ENCODE measurements at places on chromosomes 12 and 14.
A peak's percentile ranks its signal among the peaks of the same experiment; 100 is the strongest.

DNA sequence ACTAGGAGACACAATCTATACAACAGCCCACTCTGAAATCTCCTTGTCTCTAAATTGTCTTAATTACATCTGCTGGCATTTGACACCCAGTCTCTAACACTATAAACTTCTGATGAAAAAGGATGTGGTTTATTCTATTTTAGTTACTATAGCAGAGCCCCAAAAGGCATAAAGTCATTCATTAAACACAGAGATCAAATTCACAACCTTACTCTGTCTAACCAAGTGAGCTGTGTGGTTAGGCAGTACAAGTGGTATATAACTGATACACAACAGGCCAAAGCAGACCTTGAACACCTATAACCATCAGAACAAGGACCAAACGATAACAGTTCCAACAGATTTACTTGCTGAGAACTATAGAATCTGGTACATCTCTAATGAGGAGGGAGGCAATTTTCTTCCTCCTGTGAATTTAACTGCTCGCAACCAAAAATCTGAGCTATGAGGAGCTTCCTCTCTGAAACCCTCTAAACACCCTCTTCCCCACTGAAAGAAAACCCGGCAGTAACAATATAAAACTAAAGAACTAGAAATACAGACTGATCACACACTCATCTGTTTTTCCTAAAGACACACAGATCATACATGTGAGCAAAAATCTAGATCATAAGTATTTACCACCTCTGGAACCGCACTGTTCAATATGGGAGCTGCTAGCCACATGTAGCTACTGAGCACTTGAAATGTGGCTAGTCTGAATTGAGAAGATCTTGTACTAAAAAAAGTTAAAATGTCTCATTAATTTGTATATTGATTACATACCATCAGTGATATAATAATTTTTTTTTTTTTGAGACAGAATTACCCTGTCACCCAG, 17.7 kb downstream of the SPPL3 start:
- DNase-seq: no peak

DNA sequence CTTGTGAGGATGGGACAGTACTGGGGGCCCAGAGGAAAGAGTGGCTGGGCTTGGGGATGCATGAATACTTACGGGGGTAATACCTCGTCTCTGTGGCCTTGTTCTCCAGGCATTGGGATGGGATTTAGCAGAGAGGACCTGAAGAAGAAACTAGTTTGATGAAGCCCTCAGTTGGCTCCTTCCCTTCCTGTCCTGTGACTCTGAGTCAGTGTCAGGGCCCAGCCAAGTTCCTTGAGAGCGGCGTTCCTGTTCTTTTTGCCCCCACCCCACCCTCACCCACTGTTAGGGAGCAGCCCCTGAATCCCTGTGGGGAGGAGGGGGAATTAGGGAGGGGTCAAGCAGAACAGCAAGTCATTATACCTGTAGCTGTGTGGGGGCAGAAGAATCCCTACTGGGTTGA, 5.2 kb upstream of the LRP1-AS start:
- peak; percentile 68 for DNase-seq

- no peak for DNase-seq
Measured at GRCh38 chr14:97413966-97414717, 617.0 kb downstream of the VRK1 start.

DNA sequence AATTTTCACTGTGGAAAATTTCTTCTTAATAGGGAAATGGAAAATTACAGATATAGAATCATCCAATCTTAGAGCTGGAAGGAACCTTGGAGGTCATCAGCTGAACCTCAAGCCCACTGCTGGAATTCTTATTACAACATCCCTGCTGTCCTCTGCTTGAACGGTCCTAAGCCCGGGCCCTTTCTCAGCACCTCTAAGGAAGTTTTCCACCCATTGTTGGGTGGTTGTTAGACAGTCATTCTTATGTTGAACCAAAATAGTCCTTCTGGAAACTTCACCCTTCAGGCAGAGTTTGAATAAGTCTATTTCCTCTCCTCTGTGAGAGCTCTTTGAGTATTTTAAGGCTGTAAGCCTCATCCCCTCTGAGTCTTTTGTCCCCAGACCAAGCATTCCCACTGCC, 70.7 kb downstream of the ZFP36L1 start:
- no peak for DNase-seq

- DNase-seq: peak; percentile 77
Measured at GRCh38 chr14:94110552-94111181, at the start of gene IFI27. IFI27 (plus strand) TSS chr14:94110736.

GRCh38 chr12:7155471-7156034, 25.4 kb downstream of the CLSTN3 start:
- no peak for DNase-seq

DNA sequence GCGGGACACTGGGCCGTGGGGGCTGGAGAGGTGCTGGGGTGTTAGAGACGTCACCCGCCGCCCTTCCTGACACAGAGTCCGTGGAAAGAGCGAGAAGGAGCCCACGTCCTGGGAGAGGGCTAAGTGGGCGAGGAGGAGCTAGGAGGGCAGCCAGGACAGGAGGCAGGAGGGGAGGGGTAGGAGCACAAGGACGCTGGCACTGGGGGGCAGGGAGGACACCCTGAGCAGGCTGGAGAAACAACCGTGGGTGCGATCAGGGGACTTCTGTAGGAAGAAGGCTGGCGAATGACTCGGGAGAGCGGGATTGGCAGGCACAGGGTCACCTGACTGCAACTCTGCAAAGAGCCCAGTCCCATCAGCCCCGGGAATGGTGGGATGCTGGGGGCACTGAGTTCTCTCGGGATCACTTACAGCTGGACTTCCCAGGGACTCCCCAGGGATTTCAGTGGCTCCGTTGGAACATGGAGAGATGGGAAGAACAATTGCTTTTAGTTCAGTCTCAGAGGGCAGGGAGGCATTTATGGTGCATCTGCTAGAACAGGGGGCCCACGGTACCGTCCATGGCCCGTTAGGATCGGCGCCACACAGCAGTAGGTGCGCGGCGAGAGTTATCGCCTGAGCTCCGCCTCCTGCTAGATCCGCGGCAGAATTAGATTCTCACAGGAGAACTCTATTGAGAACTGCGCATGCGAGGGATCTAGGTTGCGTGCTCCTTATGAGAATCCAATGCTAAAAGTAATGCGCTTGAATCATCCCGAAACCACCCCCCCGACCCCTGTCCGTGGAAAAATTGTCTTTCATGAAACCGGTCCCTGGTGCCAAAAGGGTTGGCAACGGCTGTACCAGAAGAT, 24.3 kb downstream of the UBR7 start:
- peak; percentile 28 for DNase-seq

- no peak for DNase-seq
Measured at GRCh38 chr12:51160814-51161459, 12.0 kb downstream of the TFCP2 start.

DNA sequence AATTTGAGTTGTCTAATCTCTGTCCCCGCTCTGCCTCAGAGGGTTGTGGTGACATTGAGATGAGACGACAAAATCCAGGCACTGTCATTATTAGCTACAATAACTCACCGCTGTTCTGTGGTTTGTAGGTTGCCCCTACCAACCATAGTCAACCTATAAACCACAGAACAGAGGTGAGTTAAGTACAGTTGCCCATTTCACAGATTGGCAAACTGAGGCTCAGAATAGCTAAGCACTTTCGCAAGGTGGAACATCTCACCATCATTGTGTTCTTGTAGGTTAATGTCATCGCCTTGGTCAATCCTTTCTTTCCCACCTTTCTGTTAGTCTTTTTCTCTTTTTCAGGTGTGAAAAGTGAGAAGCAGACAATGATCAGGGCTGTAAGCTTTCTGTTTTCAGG, 63.4 kb upstream of the LHX5 start:
- DNase-seq: no peak

DNA sequence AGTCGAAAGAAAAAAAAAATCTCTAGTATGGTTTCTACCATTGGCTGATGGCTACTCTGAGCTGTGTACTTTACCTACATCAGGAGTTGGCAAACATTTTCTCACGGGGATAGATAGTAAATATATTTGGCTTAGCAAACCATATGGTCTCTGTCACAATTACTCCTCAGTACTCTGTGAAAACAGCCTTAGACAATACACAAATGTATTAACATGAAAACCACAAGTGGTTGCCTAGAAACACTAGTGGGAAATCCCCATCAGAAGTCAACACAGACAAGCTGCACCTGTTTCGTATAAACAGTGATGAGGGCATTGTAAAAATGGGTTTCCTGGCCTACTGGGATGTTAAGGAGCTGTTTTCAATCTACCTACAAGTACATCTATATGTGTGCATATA, 84.6 kb upstream of the NAV3 start:
- DNase-seq: no peak

GRCh38 chr14:82414853-82415539, 881.3 kb upstream of the SEL1L start:
- DNase-seq: no peak

- no peak for DNase-seq
Measured at GRCh38 chr12:38456537-38457120, 140.1 kb downstream of the ALG10B start.

- peak; percentile 60 for DNase-seq
Measured at GRCh38 chr12:10364815-10365622, 24.8 kb downstream of the KLRK1 start.

DNA sequence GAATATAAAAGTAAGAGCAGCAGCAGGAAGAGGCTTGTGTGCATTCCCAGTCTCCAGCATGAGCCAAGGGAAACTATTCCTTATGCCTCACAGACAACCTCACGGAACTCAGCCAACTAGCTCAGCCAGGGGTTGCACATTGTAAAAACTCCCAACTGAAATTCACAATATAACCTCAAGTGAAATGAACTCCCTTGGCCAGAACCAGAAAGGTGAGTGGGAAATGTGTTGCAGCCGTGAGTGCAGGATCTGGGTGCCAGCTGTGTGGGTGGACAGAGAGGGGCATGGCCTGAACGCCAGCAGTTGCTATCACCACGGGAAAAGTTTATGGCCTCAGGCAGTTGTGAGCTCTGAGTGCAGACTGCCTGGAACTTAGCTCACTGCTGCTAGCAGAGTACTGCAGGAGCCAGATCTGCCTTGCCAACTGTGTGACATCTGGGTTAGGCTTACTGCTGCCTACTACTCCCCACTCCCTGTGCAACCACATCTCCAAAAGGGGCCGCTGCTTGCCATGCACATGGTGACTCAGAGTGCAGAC, 2.3 kb upstream of the CLEC1A start:
- DNase-seq: peak; percentile 27

DNA sequence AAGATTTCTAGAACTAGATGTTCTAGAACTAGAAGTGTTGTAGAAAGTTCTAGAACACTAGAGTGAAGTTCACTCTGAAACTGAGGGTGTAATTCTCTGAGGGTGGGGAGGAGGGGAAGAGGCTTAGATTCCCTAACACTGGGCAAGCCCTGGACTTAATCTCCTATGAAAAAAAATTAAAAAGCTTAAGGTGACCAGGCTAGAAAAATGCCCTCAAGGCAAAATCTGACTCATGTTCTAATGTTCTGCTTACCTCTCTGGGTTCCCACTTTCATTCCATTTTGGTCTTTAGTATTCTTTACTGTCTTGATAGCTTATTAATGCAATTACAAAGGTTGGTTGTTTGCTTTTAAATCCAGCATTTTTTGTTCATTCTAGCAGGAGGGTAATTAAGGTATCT, 101.5 kb downstream of the KICS2 start:
- DNase-seq: no peak

DNA sequence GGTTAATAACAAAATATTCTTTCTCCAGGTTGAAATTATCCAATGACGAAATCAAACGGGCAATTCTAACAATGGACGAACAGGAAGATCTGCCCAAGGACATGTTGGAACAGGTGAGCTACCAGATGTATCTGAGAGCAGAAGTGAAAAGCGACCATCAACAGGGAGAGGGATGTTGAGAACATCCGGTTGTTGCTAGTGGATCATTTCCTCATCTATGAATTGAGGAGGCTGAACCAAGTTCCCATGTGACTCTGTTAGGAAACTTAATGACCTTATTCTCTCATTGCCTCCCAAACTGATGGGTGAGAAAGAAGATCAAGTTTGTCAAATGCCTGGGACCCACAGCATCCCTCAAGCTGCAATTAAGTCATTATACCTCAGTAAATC, 117.7 kb downstream of the GPR135 start:
- DNase-seq: no peak

DNA sequence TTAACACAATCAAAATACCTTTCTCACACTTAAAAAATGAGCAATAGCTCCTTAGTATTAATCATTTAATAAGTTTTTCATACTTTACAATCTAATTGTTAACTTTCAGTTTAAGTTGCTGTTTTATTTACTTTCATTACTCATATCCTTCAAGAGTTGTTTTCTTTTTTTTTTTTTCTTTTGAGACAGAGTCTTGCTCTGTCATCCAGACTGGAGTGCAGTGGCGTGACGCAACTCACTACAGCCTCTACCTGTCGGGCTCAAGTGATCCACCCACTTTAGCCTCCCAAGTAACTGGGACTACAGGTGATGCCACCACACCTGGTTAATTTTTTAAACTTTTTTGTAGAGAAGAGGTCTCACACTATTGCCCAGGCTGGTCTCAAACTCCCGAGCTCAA, 16.1 kb downstream of the ZBTB1 start:
- no peak for DNase-seq

DNA sequence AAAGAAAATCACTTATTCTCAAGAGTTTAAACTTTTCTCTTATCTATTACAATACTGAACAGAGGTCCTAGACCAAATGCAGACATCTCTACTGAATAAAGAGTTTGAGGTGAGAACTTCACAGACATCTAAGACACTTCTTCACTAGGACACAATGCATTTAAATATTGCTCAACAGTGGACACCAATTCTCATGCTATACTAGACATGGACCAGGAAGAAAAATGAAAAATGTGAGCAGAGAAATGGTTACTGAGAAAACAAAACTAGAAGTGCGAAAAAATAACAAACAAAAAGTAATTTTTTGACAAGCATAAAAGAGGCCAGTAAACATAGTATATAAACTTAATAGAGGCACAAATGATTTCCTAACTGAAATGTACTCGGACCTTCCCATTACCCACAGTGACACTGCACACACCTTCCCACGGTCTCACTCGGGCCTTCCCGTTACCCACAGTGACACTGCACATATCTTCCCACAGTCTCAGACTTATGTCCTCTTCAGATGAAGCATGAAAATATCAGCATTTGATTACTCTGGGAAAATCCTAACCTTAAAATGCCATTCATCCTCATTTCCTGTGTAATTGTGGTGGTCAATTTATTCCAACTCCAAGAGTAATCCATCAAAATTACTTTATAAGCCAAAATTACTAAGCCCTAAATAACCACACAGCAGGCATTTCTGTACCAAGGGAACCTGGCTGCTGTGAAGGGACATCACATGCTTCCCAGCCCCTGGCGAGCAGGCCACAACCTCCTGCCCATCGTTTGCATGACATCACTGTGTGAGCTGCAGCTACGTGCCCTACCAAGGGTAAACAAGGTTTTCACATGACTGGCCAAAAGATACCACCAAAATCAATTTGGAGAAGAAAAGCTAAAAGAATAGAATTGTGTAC, 6.4 kb downstream of the SLC15A4 start:
- DNase-seq: peak; percentile 80

DNA sequence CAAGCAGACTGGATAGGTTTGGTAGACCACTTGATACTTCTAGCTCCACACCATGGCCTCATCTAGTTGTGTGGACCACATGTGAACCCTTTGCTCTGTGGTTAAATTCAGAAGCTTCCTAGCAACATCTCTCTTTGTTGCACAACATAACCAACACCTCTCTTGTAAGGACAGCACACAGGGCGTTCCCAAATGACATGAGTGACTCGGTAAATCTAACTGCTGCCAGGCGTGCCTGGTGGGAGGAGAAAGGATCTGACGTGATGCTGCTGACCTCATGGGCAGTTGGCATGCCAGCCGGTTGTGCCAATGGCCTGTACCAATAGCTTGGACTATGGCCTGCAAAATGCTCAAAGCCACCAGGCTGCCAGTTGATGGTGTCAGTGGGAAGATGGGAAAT, 93.8 kb downstream of the CPSF2 start:
- DNase-seq: no peak

GRCh38 chr14:34004881-34005280, 54.0 kb upstream of the EGLN3 start:
- no peak for DNase-seq

GRCh38 chr14:59188461-59189090, at the start of gene DAAM1:
DAAM1 (plus strand) TSS chr14:59188667; CDS start chr14:59263478, 74,811 bp downstream.
- DNase-seq: peak; percentile 99
